ENCODE measurements at places on chromosomes 2 and 18.

DNA sequence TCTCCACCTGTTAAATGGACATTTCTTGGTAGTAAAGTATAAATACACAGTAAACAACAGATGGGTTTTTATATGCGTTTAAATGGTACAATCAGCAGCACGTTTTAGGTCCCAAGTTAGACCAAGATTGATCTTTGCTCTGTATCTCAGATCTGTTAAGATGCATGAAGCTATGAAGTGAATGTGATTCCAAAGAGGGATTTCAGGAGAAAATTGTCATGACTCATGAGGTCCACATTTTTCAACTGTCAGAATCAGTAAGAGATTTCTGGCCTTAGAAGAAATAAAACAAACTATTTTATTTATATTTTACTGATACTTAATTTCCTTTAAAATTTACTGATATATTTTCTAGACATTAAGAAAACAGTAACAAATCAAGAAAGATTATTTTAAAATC lies 142.7 kb downstream of the EML6 start:
- no peak for DNase-seq

DNA sequence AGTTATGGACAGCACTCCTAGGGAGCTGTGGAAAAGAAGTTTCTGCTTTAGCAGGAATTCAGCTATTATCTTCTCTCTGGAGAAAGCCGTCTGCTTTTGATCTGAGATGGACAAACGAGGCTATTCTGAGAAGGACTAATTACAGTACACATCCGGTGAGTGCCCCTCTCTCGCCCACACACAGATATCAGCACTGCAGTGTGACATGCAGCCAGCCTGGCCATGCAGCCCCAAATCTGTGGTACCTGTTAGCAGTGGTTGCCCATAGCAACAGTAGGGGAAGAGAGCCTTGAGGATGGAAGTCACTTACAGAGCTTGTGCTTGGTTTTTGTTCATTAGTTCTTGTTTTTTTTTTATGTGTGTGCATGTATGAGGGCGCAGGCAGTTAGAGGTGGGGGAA lies 73.9 kb upstream of the TRIB2 start:
- no peak for DNase-seq

- no peak for DNase-seq
These were observed 42.0 kb upstream of the IL1R1 start for GRCh38 chr2:102100371-102101096.

GRCh38 chr18:6741232-6741663 lies 11.7 kb downstream of the ARHGAP28 start:
- DNase-seq = no peak

DNA sequence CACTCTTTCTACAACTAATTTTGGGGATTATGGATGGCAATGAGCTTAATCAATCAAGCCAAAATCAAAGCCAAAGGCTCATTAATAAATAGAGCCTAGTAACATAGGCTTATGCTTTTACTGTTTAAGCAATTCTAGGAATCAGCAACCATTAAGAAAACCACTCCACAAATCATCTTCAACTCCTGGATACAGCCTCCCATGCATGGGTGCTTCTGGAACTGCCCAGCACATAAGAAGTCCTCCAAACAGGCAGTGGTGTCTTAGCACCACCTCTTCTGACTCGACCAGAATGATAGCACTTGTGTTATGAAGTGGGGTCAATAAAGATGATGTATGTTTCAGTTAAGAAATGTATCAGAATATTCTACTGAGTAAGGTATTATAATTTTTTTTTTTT lies 104.4 kb upstream of the SERPINE2 start:
- no peak for DNase-seq

- DNase-seq = no peak
These were observed 2.3 kb downstream of the TMEM182 start for GRCh38 chr2:102764083-102764482.

DNA sequence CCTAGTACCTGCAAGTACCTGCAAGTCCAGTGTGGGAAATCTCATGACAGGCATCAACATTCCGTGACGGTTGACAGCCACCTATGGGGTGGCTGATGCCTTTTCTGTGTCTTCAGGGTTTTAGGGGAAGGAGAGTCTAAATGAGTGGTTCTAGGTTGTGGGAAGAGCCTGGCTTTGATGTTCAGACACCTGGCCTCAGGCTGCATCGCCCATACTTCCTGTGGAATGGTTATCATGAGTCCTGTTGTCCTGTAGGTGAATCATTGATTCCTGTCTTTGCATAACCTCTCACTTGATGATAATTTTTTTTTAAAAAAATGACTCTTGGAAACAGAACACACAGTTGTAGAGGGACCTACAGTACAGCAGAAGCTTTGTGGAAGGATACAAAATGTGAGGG lies 108.9 kb downstream of the NEDD4L start:
- no peak for DNase-seq

GRCh38 chr18:77466890-77467289 lies 217.2 kb downstream of the GALR1 start:
- no peak for DNase-seq

DNA sequence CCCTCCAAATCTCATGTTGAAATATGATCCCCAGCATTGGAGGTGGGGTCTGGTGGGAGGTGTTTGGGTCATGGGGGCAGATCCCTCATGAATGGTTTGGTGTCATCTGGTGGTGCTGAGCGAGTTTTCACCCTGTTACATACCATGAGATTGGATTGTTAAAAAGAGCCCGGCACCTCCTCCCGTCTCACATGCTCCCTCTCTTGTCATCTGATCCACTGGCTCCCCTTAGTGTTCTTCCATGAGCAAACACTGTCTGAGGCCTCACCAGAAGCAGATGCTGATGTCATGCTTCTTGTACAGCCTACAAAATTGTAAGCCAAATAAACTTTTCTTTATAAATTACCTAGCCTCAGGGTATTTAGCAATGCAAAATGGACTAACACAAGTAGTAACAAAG lies 405.0 kb upstream of the SLC39A10 start:
- no peak for DNase-seq

- no peak for DNase-seq
These were observed 72.8 kb downstream of the TCF4 start for GRCh38 chr18:55515214-55515613.

DNA sequence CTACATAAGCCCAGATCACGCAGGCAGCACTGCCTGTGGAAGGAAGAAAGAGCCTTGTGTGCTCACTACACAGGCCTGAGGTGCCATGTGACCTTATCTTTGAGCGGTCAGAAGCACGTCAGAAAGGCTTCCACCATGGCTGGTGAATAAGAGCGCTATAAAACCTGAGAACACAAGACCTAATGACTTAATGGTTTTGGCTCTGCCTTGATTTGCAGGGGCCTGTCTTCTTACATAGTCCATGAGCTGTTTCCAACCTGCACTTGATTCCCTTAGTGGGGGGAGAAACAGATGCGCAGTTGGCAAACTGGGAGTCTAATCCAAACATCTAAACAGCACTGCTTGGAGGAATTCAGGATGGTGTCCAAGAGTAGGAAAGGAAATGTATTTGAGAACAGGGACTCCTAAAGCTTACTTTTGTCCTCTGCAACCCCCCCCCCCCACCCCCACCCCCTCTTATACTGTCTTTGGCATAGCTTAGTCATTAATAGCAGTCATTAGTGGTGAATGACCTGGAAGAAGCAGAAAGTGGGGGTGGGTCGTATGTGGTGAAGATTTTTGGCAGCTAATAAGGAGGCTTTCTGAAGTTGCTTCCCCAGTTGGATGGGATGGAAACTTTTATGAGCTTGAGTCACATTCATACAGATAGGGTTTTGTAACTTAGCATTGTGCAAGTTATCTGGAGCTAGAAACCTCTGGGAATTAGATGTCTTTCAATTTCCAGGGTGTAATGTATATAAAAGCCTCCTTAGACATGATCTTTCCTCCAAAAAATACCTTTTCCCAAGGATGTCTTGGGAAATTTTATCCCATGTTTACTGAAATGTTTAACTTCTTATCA lies 454.1 kb downstream of the MEIS1 start:
- DNase-seq = no peak

Measured in inflammatory macrophage treated with lipopolysaccharide for 4 hours (primary cell).